NCI-H69 (cell line): ENCODE measurements at places on chromosomes 2 and 18.

GRCh38 chr18:45856531-45856930, 31.1 kb downstream of the SIGLEC15 start:
- no peak for DNase-seq

DNA sequence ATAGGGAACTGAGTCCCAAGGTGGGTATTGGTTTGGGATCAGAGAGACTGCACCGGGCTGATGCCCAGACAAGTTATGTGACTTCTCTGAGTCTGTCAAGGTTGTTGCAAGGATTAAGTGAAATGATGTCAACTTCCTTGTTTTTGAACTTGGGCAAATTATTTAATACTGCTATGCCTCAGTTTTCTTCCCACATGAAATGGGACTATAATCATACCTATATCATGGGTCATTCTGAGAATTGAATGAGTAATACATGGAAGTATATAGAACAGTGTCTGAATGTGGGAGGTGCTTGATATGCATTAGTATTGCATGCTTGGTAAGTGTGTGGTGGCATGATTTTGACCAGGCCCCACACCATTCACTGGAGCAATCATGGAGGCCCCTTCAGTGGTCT, 99.0 kb downstream of the PRKCE start:
- no peak for DNase-seq

DNA sequence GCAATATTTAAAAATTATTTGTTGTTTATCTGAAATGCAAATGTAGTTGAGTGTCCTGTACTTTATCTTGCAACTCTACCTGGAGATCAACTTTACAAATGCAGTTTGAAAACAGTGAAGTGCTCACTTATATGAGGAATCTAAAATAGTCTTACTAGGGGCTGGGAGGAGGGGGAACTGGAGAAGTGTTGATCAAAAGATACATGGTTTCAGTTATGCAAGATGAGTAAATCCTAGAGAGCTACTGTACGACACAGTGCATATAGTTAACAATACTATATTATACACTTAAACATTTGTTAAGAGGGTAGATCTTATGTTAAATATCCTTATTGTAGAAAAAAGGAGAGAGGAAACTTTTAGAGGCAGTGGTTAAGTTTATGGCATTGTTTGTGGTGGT, 241.9 kb downstream of the BCL11A start:
- no peak for DNase-seq

DNA sequence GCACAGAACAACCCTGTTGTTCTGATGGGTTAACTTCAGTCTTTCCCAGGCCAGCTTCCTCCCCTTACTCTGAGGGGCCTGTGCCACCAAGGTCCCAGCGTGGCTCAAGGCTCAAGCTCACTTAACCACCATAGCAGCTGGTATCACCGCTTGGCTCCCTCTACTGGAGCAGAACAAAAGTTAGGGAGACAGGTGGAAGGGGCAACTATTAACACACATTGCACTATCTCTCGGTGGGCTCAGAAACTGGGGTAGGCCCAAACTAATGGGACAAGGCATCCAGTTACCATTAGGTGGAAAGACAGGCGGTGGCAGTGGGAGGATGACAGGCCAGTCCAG, 88.7 kb upstream of the ATL2 start:
- peak; percentile 28 for DNase-seq

GRCh38 chr2:151670346-151670745, 63.9 kb downstream of the NEB start:
- DNase-seq: no peak

DNA sequence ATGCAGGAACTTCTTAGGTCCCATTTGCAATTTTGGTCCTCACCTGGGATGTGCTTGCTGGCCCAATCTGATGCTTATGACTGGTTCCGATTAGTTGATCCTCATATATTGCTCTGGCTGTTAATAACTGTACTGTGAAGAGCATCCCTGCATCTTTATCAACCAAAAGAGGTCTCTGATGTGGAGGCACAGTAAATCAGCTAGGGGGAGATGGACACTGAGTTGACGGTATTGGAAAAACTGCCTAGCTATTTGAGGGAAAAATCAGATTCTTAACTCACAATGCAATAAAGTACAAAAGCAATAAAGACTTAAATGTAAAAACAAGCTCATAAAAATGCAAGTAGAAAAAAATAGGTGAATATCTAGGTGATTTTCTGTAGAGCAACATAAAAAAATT, 188.0 kb upstream of the TCF4 start:
- peak; percentile 39 for DNase-seq

GRCh38 chr2:68721482-68722101, 13.0 kb upstream of the ARHGAP25 start:
- peak; percentile 10 for DNase-seq

- no peak for DNase-seq
These were observed 68.3 kb downstream of the TET3 start for GRCh38 chr2:74052732-74053710.

DNA sequence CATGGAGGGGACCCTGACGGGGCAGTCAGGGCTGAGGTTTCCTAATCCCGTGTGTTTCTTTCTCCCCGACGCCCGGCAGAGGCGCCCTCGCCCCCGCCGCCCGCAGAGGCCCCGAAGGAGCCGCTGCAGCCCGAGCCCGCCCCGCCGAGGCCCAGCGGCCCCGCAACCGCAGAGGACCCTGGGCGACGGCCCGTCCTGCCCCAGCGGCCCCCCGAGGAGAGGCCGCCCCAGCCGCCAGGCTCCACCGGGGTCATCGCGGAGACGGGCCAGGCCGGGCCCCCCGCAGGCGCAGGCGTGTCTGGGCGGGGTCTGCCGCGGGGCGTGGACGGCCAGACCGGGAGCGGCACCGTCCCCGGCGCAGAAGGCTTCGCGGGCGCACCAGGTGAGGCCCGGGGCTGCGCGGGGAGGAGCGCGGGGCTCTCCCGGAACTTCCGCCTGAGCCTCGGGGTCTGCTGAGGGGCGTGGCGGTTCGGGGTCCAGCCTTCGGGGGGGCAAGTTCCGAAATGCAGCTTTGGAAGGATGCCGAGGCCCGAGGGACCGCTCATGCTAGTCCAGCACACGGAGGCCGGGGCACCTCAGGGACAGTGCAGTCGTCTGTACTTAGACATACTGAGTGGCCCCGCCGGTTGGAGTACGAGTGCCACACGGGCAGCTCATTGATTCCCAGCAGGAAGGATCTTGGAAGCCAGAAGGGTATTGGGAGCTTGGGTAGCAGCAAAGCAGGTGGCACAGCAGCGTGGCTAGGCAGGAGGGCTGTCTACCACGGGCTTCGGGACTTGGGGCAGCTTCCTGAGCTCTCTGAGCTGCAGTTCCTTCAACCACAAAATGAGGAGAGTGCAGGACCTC, 60.1 kb downstream of the EMILIN2 start:
- DNase-seq: peak; percentile 80

DNA sequence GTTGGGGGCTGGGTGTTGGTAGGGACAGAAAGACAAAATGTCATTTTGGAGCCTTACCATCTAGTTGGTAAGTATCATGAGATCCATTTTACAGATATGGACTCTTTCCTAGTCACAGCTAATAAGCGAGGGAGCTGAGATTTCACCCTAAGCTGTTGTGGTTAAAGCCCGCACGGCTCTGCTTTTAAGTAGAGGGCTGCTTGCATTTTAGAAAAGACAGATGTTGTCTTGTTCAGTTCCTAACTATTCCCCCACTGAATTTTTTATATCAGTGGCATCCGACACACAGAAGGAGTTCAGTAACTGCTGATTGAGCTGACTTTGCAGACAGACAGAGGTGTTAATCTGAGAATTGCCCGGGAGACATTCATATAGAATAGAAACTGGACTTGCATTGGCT, 3.7 kb downstream of the QPCT start:
- no peak for DNase-seq
